ENCODE measurements at places on chromosomes 16 and 17.

DNA sequence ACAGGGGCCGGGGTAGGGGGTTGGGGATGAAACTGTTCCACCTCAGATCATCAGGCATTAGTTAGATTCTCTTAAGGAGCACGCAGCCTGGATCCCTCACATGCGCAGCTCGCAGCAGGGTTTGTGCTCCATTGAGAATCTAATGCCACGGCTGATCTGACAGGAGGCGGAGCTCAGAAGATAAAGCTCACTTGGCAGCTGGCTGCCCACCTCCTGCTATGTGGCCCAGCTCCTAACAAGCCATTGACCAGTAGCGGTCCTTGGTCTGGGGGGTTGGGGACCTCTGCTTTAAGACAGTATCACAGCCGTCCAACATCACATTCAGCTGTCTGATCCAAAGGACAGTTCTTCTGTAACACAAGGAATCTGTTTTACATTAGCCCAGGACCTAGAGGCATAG is 62.5 kb downstream of the SLC39A11 start:
- no peak for DNase-seq

DNA sequence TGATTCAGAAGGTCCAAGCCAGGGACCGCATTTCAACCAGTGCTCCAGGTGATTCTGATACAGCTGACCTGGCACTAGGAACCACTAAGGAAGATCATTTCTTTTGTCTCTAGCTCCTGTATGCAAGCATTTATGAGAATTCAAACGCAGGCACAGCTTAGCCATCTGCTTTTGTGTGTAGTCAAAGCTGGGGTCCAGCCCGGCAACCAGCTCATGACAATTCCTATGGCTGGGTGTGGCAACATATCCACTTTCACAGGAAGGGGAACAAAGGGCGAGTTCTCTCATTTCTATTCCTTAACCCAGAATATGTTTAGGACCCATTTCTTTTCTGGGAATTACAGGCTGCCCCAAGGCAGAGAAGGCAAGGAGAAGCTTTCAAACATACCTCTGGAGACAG is 27.3 kb upstream of the COG7 start:
- DNase-seq: no peak

GRCh38 chr17:44828919-44829522 is 1.1 kb downstream of the GJC1 start:
- peak; percentile 66 for DNase-seq

DNA sequence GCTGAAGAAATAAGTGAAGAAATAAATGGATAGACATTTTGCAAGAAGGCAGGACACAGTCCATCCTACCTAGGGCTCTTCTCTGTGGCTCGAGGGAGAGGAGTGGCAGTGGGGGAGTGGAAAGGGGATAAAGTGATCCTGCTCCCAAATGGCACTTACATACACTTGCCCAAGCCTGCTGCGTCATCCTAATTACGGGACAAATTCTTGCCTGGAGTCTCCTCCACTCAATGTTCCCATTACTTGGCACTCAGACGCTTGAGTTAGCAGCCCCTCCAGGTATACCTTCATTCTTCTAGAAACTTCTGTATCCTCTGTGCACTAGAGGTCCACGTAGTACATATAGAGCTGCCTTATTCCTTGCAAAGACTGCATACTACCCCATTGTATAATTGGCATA is 15.7 kb upstream of the MAP3K14 start:
- no peak for DNase-seq

GRCh38 chr17:351875-352420 is 659 bp downstream of the RPH3AL start:
- no peak for DNase-seq

DNA sequence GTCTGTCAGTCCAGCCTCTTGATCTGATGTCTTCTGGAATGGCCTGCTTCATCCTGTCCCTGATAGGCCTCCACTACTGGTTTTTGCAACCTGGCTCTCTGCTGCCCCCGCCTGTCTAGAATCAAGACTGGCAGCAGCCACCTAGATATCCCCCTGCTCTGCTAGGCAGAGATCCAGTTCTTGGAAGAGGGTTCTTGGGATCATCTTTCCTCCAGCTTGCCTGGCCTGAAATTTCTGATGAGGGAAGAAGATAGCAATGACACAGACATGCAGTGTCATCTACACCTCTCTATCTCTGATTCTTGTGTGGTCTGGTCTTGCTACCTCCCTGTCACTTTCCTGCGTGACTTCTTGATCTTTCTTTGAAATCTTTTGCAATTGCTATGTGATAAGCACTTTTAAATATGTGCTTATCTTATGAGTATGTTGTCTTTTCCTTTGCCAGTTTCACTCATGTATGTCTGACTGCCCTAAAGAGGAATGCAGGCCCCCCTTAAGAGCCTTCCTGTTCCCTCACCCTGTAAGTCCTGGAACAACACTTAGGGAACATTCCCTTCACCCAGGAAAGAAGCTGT is 20.3 kb upstream of the NFATC3 start:
- DNase-seq: peak; percentile 83

DNA sequence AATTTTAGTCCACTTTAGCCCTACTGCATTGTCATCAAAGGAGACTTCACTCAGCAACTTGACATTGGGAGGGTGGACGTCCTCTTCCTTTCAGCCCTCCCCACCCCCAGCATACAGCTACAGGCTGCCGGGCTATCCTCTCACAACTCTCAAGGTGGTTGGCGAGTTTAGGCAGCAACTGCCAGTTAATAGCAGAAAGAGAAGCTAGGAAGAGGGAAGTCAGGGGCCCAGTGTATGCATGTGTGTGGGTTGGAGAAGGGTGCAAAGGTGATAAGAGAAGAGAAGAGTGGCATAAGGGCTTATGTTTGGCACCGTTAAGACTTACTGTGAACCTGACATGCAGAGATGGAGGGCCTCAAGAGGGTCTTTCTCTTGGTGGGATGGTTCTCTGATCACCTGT is 31.8 kb downstream of the CCL4 start:
- DNase-seq: no peak

GRCh38 chr17:57515662-57516211 is 229.4 kb downstream of the CCDC182 start:
- no peak for DNase-seq

GRCh38 chr17:79046916-79047280 is 22.9 kb downstream of the C1QTNF1 start:
- DNase-seq: peak; percentile 78

DNA sequence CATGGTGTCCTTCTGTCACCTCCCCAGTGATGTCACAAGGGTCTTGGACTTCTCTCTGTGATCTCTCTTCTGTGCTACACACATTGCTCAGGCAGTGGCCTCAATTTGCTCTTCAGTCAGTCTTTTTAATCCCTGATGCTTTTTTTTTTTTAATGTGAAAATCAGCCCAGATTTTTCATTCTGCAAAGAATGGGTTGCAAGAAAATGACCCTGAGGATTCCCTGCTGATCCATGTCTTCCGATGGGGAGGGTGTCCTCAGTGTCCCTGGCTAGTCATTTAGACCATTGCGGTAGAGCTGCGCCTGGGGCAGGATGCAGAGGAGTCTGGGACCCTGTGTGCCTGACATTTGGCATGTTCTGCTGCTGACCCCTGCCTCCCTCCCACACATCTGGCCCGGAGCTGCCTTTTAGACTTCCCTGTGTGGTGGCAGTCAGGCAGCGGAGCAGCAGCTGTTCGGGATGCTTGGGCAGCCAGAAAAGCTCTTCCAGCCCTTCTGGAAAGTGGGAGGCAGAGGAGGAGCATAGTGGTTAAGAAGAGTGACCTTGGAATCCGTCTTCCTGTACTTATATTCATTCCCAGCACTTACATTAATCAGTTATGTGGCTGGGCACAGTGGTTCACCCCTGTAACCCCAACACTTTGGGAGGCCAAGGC is 12.3 kb downstream of the GPT2 start:
- DNase-seq: no peak

DNA sequence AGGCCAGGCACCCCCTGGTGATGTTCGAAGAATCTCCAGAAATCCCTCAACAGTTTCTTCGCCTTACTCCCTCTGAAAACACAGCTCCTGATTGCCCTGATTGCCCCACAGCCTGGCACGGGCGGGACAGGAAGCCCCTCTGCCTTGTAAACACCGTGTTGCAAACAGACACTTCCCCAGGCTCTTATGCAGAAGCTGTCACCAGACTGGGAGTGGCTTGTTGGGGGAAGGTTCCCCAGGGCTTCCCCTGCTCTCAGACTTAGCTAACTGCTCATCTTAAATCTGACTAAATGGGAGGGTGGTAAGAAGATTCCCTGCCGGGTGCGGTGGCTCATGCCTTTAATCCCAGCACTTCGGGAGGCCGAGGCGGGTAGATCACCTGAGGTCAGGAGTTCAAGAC is 11.2 kb downstream of the PIK3R5 start:
- peak; percentile 86 for DNase-seq

- no peak for DNase-seq
Measured at GRCh38 chr16:75584108-75584507, 17.9 kb downstream of the GABARAPL2 start.

DNA sequence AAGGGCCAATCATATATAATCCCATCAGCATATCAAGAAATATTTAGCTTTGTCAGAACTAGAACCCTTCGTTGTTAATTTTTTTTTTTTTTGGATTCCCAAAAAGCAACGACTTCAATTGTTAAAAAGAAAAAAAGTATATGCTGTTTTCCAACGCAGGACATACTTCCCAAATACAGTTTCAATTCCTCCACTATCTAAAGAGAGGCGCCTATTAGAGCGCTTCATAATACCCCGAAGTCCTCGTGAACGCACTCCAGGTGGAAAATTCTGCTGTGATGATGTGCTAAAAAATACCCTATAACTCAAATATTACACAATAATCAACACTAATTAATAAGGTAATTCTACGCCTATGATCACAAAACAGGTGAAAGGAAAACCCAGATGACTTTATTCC is 20.8 kb downstream of the GNA13 start:
- DNase-seq: no peak

DNA sequence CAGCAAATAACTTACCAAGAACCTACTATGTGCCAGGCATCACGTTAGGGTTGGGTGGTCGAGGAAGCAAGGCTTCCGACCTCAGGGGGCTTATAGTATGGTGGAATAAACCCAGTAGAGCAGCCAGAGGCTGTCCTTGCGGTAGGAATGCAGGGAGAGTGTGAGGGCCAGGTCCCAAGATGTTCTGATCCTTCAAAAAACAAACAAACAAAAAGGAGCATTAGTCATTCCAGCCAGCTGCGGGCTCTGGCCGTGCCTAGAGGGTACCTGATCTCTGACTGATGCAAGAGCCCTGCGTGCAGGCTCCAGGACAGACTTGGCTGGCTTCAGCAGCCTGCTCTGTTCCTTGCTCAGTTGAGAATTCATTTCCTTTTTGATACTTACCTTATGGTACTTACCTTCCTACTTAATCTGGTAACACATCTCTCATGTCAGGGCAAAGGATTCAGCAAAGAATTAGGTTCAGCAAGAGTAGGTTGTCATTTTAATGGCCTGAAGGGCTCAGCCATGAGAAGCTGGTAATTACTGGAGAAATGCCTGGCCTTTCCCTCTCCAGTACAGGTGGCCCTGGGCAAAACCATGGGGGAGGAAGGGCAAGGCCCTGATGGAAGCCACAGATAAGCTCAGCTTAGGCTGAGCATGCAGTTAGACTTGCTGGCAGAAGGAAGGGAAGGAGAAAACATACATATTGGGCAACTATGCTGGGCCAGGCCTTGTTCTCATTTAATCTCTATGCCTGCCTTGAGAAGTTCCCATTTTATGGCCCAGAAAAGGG is 18.4 kb downstream of the CYB5D2 start:
- DNase-seq: peak; percentile 83

GRCh38 chr17:64343071-64343774 is 47.4 kb downstream of the PECAM1 start:
- DNase-seq: no peak

- no peak for DNase-seq
Measured at GRCh38 chr17:71430281-71430680, 690.5 kb upstream of the SOX9 start.

- no peak for DNase-seq
Measured at GRCh38 chr17:44268709-44269534, 987 bp upstream of the SLC4A1 start.

DNA sequence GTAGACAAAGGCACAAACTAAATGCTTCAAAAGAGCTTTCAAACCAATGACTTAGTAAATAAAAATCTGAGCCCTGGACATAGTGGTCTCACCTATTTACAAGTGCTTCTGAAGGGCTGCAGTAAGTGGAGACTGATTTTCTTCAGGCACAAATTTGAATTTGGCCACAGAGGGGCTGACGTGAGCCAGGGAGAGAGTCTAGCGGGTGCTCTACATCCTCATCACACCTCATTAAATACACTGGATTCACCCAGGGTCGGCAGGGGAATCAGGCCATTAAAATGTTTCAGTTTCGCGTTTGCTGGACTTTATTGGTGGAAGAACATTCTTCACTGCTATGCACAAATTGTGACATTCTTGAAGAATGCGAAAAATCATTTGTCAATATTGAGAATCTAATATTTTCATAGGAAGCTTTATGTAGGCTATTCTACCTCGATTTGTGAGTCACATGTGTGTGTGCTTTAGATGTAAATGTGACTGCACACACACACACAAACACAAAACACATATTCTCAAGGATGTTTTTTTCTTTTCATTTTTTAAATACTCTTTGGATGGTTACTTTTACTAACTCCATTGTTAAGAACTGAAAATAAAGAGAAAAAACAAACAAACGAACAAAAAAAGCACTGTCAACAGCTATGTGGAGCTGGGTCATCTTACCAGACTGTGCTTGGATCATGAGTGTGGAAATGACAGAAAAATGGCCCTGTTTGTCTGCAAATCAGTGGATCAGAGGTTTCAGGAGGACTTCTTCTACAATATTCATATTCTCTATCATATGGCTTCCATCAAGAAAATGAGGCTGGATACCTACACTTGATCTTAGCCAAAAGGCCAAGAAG is 58.9 kb downstream of the CDH11 start:
- no peak for DNase-seq

DNA sequence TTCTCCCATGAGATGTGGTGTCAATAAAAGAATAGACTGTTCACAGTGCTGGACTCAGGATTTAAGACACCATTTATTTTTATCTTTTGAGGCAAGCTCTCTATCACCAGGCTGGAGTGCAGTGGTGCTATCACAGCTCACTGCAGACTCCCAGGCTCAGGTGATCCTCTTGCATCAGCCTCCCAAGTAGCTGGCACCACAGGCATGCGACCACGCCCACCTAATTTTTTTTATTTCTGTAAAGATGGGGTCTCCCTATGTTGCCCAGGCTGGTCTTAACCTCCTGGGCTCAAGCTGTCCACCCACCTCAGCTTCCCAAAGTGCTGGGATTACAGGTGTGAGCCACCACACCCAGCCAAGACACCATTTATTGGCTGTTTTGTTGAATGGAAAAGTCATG is 18.6 kb upstream of the DRG2 start:
- DNase-seq: no peak

DNA sequence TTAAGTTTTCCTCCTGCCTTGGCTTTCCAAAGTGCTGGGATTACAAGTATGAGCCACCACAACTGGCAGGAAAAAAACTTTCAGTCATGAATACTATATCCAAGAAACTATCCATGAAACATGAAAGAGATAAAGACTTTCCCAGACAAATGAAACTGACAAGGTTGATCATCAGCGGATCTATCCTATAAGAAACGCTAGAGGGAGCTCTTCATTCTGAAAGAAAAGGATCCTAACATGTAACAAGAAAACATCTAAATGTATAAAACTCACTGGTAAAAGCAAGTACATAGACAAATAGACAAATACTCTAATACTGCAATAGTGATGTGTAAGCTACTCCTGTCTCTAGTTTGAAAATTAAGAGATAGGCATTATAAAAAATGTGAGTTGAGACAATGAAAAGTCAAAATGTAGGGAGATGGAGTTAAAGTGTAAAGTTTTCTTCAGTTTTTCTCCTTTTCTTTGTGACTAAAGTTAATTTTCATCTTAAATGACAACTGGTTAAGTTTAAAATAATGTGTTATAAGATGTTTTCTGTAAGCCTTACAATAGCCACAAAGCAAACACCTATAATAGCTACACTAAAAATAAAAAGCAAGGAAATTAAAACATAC is 79.6 kb upstream of the TEKT1 start:
- no peak for DNase-seq

- no peak for DNase-seq
Measured at GRCh38 chr17:58783380-58783779, 27.7 kb downstream of the PPM1E start.
